ENCODE measurements at places on chromosomes 12 and 14. TPM values are rescaled to one million over a fixed set of nuclear protein-coding genes. Genes with fewer than 3 reads are reported as not detected.

Gene PLD4
- not detected for total RNA-seq

Gene TAS2R7
- total RNA-seq: not detected

Gene SRRM4
- total RNA-seq: not detected

Gene RPL10L
- total RNA-seq: not detected

Gene DTX3
- total RNA-seq: 3.5 TPM

Gene TPH2
- not detected for total RNA-seq

Gene SLC5A8
- total RNA-seq: not detected

Gene LMNTD1
- not detected for total RNA-seq

Gene DENND5B
- total RNA-seq: 4.3 TPM

Gene OR10G3
- total RNA-seq: not detected

Gene CPNE6
- not detected for total RNA-seq

All from airway epithelial cell (primary cell).